ENCODE measurements at places on chromosomes 12 and 14. TPM values are rescaled to one million over a fixed set of nuclear protein-coding genes. Genes with fewer than 3 reads are reported as not detected.

Gene LTBP2
- 15.8 TPM for total RNA-seq

Gene TNS2
- 113 TPM for total RNA-seq

Gene MANSC1
- total RNA-seq = 12.2 TPM

Gene SLC17A8
- not detected for total RNA-seq

Gene KLHDC1
- total RNA-seq = 8.6 TPM

Gene CPNE6
- not detected for total RNA-seq

Gene EFS
- 0.99 TPM for total RNA-seq

DNA sequence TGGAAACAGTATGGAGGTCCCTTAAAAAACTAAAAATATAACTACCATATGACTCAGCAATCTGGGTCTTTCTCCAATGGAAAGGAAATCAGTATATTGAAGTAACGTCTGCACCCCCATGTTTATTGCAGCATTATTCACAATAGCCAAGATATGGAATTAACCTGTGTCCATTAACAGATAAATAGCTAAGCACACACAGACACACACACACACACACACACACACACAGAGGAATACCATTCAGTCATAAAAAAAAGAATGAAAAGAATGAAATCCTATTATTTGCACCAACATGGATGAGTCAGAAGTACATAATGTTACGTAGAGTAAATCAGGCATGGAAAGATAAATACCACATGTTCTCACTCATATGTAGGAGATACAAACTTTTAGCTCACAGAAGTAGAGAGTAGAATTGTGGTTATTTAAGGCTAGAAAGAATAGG, 4.7 kb downstream of the KLRK1 start:
- DNase-seq = no peak

- peak; percentile 18 for DNase-seq
These were observed 36.0 kb upstream of the GLIPR1 start for GRCh38 chr12:75444429-75445136.

DNA sequence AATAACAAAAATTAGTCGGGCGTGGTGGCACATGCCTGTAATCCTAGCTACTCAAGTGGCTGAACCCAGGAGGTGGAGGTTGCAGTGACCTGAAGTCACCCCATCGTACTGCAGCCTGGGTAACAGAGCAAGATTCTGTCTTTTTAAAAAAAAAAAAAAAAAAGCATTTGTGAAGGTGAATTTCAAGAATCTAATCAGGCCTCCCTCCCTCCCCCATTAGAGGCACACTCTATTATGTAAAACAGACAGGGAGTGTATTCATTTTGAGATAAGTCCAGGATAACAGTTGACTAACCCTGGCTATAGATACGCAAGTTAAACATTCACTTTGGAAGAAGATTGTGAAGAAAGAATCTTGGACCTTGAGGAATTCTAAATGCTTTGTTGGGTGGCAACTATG, 2.9 kb downstream of the RESF1 start:
- DNase-seq = no peak

- DNase-seq = no peak
These were observed 6.8 kb upstream of the SPTLC2 start for GRCh38 chr14:77623201-77623600.

- no peak for DNase-seq
These were observed 5.4 kb upstream of the CCDC177 start for GRCh38 chr14:69580009-69580577.

DNA sequence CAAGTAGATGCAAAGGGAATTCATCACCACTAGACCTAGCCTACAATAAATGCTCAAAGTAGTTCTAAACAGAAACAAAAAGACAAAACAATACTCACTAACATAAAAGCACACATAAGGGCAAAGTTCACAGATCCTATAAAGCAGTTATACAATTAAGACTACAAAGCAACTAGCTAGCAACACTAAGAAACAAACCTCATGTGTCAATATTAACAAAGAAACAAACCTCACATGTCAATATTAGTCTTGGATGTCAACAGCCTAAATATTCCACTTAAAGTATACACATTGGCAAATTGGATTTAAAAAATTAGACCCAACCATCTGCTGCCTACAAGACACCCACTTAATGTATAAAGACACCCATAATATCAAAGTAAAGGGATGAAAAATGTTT, 152.7 kb downstream of the KCNK10 start:
- no peak for DNase-seq

- DNase-seq = no peak
These were observed 13.9 kb upstream of the KRT86 start for GRCh38 chr12:52260361-52261207.

DNA sequence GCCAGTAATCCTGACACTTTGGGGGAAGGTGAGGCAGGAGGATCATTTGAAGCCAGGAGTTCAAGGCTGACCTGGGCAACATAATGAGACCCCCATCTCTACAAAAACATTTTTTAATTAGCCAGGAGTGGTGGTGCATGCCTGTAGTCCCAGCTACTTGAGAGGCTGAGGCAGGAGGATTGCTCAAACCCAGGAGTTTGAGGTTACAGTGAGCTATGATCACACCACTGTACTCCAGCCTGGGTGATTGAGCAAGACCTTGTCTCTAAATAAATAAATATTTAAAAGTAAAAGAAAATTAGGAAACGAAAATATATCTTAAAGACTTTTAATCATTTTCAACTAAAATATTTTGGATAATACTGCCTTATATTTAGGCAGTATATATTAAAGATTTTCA, 25.9 kb downstream of the CKB start:
- no peak for DNase-seq

GRCh38 chr12:118750666-118751065, 230.7 kb upstream of the SRRM4 start:
- no peak for DNase-seq

DNA sequence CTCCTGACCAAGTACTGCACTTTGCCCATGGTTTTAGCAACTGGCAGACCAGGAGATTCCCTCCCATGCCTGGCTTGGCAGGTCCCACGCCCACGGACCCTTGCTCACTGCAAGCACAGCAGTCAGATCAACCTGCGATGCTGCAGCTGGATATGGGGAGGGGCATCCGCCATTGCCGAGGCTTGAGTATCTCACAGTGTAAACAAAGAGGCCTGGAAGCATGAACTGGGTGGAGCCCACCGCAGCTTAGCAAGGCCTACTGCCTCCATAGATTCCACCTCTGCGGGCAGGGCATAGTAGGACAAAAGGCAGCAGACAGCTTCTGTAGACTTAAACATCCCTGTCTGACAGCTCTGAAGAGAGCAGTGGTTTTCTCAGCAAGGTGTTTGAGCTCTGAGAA, 479.8 kb downstream of the FUT8 start:
- no peak for DNase-seq

DNA sequence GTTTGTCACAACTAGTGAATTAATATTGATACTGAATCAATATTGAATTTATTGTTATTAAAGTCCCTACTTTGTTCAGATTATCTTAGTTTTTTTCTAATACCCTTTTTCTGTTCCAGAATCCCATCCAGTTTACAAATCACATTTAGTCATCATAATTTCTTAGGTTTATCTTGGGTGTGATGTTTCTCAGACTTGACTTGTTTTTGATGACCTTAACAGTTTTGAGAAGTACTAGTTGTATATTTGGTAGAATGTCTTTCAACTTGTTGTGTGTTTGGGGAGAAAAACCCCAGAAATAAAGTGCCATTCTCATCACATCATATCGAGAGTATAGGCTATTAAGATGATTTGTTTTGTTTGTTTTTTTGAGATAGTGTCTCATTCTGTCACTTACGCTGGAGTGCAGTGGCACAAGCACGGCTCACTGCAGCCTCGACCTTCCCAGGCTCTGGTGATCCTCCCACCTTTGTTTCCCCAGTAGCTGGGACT, 19.5 kb downstream of the MRPS35 start:
- no peak for DNase-seq

DNA sequence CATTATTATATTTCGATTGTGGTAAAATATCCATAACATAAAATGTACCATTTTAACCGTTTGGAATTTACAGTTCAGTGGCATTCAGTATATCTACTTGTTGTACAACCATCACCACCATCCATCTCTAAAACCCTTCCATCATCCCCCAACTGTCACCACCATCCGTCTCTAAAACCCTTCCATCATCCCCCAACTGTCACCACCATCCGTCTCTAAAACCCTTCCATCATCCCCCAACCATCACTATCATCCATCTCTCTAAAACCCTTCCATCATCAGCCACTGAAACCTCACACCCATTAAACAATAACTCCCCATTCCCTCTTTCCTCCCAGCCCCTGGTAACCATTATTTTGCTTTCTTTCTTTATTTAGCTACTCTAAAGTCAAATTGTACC, 144.2 kb upstream of the EEA1 start:
- no peak for DNase-seq

DNA sequence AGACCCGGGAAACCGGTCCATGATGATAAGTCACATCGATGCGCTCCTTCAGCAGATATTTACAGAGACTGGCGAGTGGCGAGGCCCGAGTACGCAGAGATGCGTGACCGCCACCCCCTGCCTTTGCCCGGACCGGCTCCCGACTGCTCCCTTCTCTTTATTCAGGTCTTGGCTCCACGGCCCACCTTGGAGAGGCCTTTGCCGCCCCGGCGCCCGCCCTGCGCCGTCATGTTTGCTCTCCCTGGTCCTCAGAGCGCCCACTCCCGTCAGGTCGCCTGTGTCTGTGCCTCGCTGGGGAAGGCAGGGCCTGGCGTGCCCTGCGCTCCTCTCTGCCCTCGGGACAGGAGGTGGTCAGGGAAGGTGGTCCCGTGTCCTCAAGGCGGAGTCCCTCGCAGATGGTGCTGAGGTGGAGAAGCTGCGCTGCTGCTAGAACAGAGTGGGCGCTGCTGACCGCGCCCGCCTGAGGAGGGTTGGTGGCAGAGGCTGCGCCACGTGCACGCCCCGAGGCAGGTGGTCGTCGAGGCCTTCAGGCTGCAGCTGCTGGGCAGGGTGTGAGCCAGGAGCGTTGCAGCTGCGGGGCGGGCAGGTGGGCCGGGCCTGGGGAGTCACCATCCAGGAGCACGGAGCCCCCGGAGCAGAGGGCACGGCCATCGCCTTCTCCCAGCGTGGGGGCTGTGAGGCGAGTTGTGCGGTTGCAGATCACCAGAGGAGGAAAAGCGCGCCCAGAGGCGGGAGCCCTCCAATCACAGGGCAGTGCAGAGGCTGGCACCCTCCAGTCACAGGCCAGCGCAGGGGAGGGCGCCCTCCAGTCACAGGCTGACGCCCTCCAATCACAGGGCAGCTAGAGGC, 27.2 kb downstream of the DDX51 start:
- no peak for DNase-seq

- no peak for DNase-seq
These were observed 557.2 kb upstream of the STXBP6 start for GRCh38 chr14:25607192-25607591.

GRCh38 chr14:33499687-33500086, 451.2 kb downstream of the EGLN3 start:
- no peak for DNase-seq

- DNase-seq = no peak
These were observed 61.1 kb upstream of the COCH start for GRCh38 chr14:30813216-30813615.

All from body of pancreas (tissue), 4 donors.